Activated CD4-positive, alpha-beta T cell treated with anti-CD3 and anti-CD28 coated beads, Interleukin-2, Interleukin-6, amounts not matched to agents 100 ng/mL and 50 ng/mL, durations not matched to agents 16 hours and 8 hours (primary cell): ENCODE measurements at places on chromosomes 16 and 17.

GRCh38 chr16:86681031-86681756 lies 102.8 kb downstream of the FOXL1 start:
- DNase-seq: no peak

- DNase-seq: no peak
Observed at GRCh38 chr17:55215711-55216110, 49.0 kb upstream of the HLF start.

DNA sequence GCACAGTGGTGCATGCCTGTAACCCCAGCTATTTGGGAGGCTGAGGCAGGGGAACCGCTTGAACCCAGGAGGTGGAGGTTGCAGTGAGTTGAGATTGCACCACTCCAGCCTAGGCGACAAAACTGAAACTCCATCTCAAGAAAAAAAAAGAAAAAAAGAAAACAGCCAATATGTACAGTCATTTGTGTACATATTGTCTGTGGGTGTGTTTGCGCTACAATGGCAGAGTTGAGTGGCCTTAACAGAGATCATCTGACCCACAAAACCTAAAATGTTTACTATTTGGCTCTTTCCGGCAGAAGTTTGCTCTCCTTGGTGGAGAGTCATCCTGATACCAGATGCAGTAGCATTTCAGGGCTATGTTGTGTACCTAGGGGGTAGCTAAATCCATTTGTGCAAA lies 57.9 kb downstream of the ARSG start:
- DNase-seq: peak; percentile 90

DNA sequence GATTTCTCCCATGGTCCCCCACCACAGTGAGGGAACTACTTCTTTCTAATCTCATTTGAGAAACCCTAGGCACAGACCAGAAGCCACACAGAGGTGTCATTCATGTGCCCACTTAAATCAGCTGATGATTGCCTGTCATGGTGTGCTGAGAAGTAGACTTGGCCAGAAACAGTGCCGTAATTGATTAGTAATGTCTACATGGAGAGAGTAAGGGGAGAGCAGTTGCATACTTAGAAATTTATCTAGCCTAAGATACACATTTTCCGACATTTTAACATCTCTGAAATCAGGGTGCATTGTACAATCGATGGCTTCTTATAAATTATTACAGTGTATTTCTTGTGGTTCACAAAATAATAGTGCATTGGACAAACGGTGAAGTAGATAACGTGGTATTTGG lies 271.8 kb downstream of the IRF8 start:
- no peak for DNase-seq
